Colonic mucosa (tissue), 4 donors: ENCODE measurements at places on chromosomes 6 and 20.

GRCh38 chr20:62198496-62198895 is 15.7 kb downstream of the MTG2 start:
- no peaks in the 10 kb centered on the region for H3K27me3 ChIP-seq
- no peak for DNase-seq
- H3K27ac ChIP-seq: no peak overlapping the region
- peaks cover 13% of the 10 kb centered on the region for H3K36me3 ChIP-seq
- H3K4me1 ChIP-seq: no peaks in the 10 kb centered on the region
- H3K4me3 ChIP-seq: no peak overlapping the region

- no peaks in the 10 kb centered on the region for H3K36me3 ChIP-seq
- H3K27ac ChIP-seq: no peak overlapping the region
- no peak for DNase-seq
- H3K4me1 ChIP-seq: no peaks in the 10 kb centered on the region
- no peak overlapping the region for H3K4me3 ChIP-seq
- no peaks in the 10 kb centered on the region for H3K27me3 ChIP-seq
Observed at GRCh38 chr20:1983301-1983700, 10.6 kb downstream of the PDYN start.

DNA sequence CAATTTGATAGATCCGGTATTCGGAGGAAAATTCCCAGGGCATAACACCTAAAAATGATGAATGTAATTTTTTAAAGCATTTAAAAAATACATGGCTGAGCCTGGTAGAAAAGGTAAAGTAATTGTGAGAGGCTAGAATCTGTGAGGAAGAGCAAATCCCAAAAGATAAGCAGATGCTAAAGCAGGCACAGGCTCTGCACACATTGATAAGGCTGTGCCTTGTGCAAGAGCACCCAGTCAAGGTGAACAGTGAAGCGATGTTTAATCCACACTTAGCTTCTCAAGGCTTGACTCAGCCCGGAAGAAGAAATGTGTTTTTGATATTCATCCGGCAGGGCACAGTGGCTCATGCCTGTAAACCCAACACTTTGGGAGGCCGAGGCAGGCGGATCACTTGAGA is 5.1 kb upstream of the EPB41L2 start:
- H3K27ac ChIP-seq: no peak overlapping the region
- no peaks in the 10 kb centered on the region for H3K27me3 ChIP-seq
- peaks cover 4% of the 10 kb centered on the region for H3K4me1 ChIP-seq
- H3K36me3 ChIP-seq: no peaks in the 10 kb centered on the region

- no peak overlapping the region for H3K4me3 ChIP-seq
- DNase-seq: no peak
- no peaks in the 10 kb centered on the region for H3K36me3 ChIP-seq
- H3K27ac ChIP-seq: no peak overlapping the region
Observed at GRCh38 chr6:37643851-37644672, 53.6 kb downstream of the MDGA1 start.

DNA sequence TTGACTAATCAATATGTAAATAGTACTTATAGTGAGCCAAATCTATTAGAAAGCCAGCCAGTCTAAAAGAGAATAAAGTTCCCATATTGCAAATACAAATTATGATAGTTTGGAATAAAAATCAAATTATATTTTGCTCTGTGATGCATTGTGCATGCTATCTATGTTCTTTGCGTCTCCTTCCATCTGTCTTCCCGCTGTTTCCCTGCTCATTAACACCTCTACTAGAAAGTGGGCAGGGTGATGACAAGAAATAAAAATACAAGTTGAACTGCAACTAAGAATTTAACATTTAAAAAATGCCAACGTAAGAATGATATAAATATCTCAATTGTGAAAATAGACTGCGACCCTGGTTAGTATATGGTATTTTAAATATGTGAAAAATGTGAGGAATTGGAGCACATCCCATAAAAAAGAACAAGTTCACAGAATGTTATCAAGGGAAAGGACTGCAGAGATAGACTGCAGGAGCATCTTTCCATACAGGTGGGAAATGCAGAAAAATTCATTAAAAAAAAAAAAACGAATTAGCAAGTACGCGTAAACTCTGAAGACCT is 157.6 kb upstream of the PDE7B start:
- H3K27me3 ChIP-seq: no peaks in the 10 kb centered on the region
